ENCODE measurements at places on chromosomes 2 and 18.

DNA sequence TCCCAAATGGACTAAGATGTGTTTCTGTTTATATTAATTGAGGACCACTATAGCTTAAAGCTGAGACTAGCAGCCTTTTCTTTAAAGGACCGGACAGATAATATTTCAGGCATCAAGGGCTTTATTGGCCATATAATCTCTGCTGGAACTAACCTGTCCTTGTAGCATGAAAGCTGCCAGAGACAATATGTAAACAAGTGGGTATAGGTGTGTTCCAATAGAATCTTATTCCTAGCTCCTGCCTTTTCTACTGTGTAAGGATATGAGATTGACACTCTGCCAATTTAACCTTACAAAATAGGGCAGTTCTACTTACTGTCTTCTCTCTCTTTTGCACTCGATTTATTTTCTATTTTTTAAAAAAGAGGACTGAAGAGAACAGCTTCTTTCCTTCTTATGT is 74.0 kb downstream of the RHBDD1 start:
- H3K36me3 ChIP-seq = peaks cover 20% of the 10 kb centered on the region
- H3K4me1 ChIP-seq = peaks cover 70% of the 10 kb centered on the region
- H3K27me3 ChIP-seq = no peaks in the 10 kb centered on the region
- DNase-seq = no peak
- H3K4me3 ChIP-seq = no peak overlapping the region
- peak overlapping the region; percentile 99 for H3K27ac ChIP-seq

GRCh38 chr2:74186038-74186437 is 7.4 kb upstream of the MOB1A start:
- peaks cover 37% of the 10 kb centered on the region for H3K4me1 ChIP-seq
- H3K36me3 ChIP-seq = no peaks in the 10 kb centered on the region
- peak; percentile 95 for DNase-seq

DNA sequence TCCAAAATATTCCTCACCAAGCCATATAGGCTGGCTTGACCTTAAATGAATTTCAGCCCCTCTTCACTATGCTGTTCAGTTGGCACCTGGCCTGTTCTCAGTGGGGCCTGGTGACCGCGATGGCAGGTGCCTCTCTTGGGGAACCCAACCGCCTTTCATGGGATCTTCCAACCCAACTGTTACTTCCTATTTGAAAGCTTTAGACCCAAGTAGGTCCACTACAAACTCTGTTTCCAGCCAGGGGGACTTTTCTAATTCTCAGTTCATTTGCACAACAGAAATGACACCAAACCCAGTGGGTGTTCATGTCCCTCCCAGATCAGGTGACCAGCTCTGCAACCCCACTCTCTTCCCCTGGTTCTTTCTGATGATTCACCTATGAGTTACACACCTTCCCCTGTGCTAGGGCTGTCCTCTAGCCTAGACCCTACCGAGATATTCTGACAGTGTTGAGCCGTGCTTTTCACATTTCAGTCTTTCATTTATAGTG is 35.6 kb upstream of the NDUFV2 start:
- peaks cover 44% of the 10 kb centered on the region for H3K4me1 ChIP-seq
- peak; percentile 45 for DNase-seq
- no peaks in the 10 kb centered on the region for H3K36me3 ChIP-seq
- H3K4me3 ChIP-seq = no peak overlapping the region
- no peak overlapping the region for H3K27ac ChIP-seq

GRCh38 chr2:107137706-107138105 is 251.7 kb upstream of the ST6GAL2 start:
- peaks cover 3% of the 10 kb centered on the region for H3K4me1 ChIP-seq
- no peaks in the 10 kb centered on the region for H3K36me3 ChIP-seq
- no peak overlapping the region for H3K4me3 ChIP-seq
- H3K27ac ChIP-seq = no peak overlapping the region
- DNase-seq = no peak

DNA sequence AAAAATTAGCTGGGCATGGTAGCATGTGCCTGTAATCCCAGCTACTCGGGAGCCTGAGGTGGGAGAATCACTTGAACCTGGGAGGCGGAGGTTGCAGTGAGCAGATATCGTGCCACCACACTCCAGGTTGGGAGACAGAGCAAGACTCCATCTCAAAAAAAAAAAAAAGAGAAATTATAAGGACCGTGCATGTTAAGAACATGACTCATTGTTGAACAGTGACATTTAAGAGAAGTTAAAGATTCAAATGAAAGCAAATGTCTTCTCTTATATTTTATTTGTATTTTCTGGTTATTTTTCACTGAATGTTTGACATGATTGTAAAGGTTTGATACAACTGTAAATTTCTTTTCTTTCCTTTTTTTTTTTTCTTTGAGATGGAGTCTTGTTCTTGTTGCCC is 69.6 kb downstream of the APLF start:
- H3K4me1 ChIP-seq = no peaks in the 10 kb centered on the region
- H3K27ac ChIP-seq = no peak overlapping the region
- no peak for DNase-seq
- no peak overlapping the region for H3K4me3 ChIP-seq

GRCh38 chr2:62478093-62478580 is 27.9 kb downstream of the TMEM17 start:
- peak; percentile 10 for DNase-seq
- no peaks in the 10 kb centered on the region for H3K36me3 ChIP-seq
- H3K27me3 ChIP-seq = peaks cover 5% of the 10 kb centered on the region
- no peak overlapping the region for H3K27ac ChIP-seq
- peaks cover 10% of the 10 kb centered on the region for H3K4me1 ChIP-seq
- H3K4me3 ChIP-seq = no peak overlapping the region

GRCh38 chr2:172434821-172435605 is 7.6 kb downstream of the ITGA6 start:
- H3K4me1 ChIP-seq = peaks cover 22% of the 10 kb centered on the region
- no peak overlapping the region for H3K27ac ChIP-seq
- H3K4me3 ChIP-seq = no peak overlapping the region
- no peaks in the 10 kb centered on the region for H3K27me3 ChIP-seq

DNA sequence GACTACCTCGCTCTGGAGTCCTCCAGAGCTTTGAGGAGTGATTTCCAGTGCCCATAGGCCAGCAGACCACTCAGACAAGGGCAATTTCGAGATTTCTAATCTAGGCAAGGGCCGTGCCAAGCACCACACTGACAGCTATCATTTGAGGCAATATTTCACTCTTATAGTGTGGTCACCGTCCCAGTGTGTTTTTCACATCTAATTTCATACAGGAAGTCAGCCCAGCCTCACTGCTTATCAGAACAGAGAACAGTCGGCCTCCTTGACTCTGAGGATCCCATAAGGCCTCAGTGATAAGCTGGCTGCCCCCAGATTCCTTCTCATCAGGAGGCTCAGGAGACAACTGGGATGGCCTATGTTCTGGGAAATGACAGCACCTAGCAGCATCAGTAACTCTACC is 581 bp downstream of the CAPN14 start:
- no peaks in the 10 kb centered on the region for H3K36me3 ChIP-seq
- no peak for DNase-seq
- H3K27ac ChIP-seq = peak overlapping the region; percentile 97
- H3K27me3 ChIP-seq = no peaks in the 10 kb centered on the region
- H3K4me3 ChIP-seq = no peak overlapping the region

GRCh38 chr2:39845460-39846146 is 66.5 kb upstream of the THUMPD2 start:
- no peak overlapping the region for H3K27ac ChIP-seq
- H3K36me3 ChIP-seq = no peaks in the 10 kb centered on the region
- H3K4me3 ChIP-seq = no peak overlapping the region
- no peak for DNase-seq
- H3K27me3 ChIP-seq = no peaks in the 10 kb centered on the region

GRCh38 chr18:38421872-38422615 is 856.4 kb upstream of the CELF4 start:
- no peaks in the 10 kb centered on the region for H3K36me3 ChIP-seq
- no peak overlapping the region for H3K4me3 ChIP-seq
- H3K27me3 ChIP-seq = no peaks in the 10 kb centered on the region
- DNase-seq = no peak

- no peak overlapping the region for H3K4me3 ChIP-seq
- H3K27ac ChIP-seq = no peak overlapping the region
- no peaks in the 10 kb centered on the region for H3K4me1 ChIP-seq
- DNase-seq = no peak
- no peaks in the 10 kb centered on the region for H3K27me3 ChIP-seq
Measured at GRCh38 chr2:58182527-58182926, 58.6 kb downstream of the FANCL start.
